ENCODE measurements at places on chromosomes 3 and 15.

GRCh38 chr15:72475674-72476073, 1.5 kb downstream of the ARIH1 start:
- no peak for DNase-seq

GRCh38 chr15:98147415-98147814, 186.9 kb downstream of the ARRDC4 start:
- DNase-seq, result peak; percentile 23

GRCh38 chr3:70531063-70531657, 218.7 kb upstream of the MDFIC2 start:
- no peak for DNase-seq

GRCh38 chr3:187251599-187251998, 39.9 kb downstream of the MASP1 start:
- DNase-seq, result no peak

- no peak for DNase-seq
Measured at GRCh38 chr3:107264888-107265287, 112.4 kb upstream of the CCDC54 start.

- no peak for DNase-seq
Measured at GRCh38 chr3:128442070-128442469, 24.6 kb downstream of the DNAJB8 start.

GRCh38 chr3:42061713-42062380, 29.3 kb upstream of the TRAK1 start:
- DNase-seq, result no peak

- DNase-seq, result no peak
Measured at GRCh38 chr3:123284399-123285010, 82.8 kb downstream of the SEC22A start.

- DNase-seq, result no peak
Measured at GRCh38 chr3:156171281-156172267, 51.2 kb downstream of the KCNAB1 start.

DNA sequence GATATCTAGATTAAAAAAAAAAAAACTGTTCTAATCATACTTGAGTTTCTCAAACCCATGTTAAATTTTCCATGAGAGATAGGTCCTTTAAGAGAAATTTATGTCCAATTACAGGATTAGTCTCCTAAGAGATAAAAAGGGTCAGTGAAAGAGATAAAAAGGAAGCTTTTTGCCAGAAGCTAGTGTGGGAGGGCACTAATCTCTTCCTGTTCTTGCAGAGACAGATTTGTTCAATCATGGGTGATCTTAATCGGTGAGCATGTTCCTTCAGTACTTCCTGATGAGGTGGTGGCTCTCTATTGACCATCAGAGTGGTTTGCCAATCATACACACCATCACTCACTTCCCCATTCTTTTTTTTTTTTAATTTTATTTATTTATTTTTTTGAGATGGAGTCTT, 16.9 kb upstream of the LPP start:
- DNase-seq, result peak; percentile 40

GRCh38 chr15:74752011-74752410, 3.4 kb downstream of the CYP1A2 start:
- no peak for DNase-seq

- no peak for DNase-seq
Measured at GRCh38 chr3:23619705-23620637, 185.8 kb upstream of the UBE2E1 start.

DNA sequence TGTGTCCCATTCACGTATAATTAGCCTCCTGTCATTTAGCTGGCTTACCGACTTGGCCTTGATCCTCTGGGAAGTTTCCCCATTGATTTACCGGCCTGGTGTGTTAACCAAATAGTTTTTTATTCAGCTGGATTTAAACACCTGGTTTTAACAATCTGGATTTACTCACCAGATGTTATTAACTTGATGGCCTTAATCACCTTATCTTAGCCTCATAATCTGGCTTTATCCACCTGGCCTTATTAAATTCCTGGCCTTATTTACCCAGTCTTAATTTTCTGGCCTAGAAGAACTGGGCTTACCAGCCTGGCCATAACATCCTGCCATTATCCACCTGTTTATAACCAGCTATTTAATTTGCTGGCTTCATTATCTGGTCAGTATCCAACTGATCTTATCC, 89.9 kb downstream of the IL12A start:
- no peak for DNase-seq

GRCh38 chr3:22887664-22888291, 315.3 kb upstream of the UBE2E2 start:
- no peak for DNase-seq

All from GF-D8 (cell line).